ENCODE measurements at places on chromosomes 6 and 20.

GRCh38 chr20:13701486-13701885 is 62.8 kb upstream of the TASP1 start:
- DNase-seq, result no peak

DNA sequence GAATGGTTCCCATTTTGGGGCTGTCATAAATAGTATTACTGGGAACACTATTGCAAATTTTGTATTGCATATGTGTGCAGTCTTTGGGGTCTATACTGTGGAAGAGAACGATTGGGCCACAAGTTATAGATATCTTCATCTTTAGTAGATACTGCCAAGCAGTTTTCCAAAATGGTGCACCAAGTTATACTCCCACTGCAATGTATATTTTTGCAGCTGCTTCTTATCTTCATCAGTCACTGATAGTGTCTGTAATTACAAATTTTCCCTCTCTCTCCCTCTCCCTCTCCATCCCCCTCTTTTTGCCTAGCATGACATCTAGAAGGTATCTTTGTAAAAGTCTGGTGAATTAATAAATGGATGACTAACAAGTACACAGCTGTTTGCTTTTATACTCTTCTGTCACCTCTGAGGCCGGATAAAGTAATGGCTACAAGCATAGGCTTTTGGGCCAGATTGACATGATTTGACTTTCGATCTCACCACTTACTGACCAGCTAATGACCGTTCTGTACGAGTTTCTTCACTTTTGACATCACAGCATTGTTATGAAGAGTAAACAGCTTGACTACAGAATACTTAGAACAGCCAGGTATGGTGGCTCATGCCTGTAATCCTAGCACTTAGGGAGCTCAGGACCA is 113.3 kb upstream of the SLC2A12 start:
- no peak for DNase-seq

GRCh38 chr20:53658973-53659372 is 65.3 kb upstream of the ZNF217 start:
- DNase-seq, result no peak

DNA sequence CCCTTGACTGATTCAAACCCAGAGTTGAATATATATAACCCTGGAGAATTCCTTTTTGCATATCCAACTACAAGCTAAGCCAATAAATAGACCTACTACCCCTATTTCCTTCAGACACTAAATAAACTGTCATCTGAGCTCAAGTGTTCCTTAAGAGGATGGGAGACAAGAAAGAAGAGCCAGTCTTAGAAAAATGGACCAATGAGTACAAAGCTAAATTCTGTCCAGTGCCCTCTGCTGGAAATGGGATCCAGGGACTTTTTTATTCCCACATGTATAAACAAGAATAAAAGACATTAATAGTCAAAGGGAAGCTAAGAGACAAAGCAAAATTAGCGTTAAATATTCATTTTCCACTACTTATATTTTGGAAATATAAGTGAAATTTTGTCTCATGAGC is 4.8 kb downstream of the PPP1R10 start:
- DNase-seq, result no peak

- no peak for DNase-seq
These were observed 40.9 kb upstream of the FLRT3 start for GRCh38 chr20:14378326-14378725.

DNA sequence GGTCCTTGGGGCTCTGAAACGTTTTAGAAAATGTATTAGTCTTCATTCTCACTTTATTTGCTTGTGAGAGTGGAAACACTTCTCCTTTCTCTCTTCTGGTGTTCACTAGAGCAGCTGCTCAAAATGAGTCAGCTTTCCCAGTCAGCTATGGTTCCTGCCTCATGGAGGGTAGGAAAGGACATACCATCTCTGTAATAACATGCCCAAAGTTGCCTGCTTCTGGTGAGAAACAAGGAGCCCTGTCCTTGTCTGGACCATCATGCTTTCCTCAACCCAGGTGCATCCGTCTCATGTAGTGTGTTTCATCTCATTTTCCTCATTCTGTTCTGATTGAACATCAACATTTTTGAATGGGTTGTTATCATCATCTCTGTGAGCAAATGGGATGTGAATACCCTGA is 17.1 kb upstream of the TINAG start:
- DNase-seq, result no peak

DNA sequence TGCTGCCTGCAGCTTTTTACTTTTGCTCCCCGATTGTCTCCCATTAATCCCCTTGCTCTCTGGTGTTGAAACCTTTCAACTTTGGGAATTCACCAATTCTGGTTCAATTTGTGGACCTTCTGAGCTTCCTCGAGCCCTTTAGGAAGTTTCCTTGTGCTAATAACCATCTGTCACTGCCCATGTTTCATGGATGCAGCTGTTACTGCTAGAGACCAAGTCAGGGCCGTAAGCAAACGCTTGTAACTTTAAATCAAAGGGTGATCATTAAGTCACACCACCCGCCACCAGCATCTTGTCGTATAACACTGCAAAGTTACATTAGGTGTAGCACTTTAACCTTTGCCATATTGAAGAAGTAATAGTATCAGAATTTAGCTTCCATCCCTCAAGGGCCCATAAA is 268.3 kb upstream of the SASH1 start:
- no peak for DNase-seq
